Right renal pelvis (tissue), 4 donors: ENCODE measurements at places on chromosomes 1 and 21. TPM values are rescaled to one million over a fixed set of nuclear protein-coding genes. Genes with fewer than 3 reads are reported as not detected.

DNA sequence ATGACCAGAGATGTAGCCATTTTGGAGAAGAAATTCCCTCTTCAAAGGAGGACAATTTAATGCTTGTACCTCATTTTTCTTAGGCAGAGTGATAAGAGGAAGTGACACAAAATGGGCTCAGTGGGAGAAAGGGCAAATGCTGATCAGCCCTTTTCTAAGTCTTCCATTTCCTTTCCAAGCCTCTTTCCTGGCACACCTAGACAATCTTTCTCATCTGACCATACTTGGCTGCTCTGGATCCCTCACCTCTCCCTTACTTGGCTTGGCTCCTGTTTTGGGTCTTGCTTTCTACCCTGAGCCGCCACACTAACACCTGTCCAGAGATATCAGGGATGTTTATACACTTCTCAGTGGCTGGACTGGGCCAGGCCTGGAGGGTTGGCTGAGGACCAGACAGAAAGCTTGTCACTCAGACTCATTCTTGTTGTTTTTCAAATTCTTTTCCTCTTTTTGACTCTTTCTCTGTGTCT lies 13.1 kb downstream of the TXNIP start:
- no peak for DNase-seq

GRCh38 chr1:172776071-172776470 lies 117.2 kb downstream of the FASLG start:
- DNase-seq: no peak

GRCh38 chr1:228161362-228161761 lies 4.2 kb upstream of the IBA57 start:
- no peak for DNase-seq

- no peak for DNase-seq
Measured at GRCh38 chr1:11273595-11274234, 717 bp downstream of the UBIAD1 start.

PDE9A gene
- polyA plus RNA-seq: 38.7 TPM
